ENCODE measurements at places on chromosomes 13 and 19.
A peak's percentile ranks its signal among the peaks of the same experiment; 100 is the strongest.

GRCh38 chr19:58566989-58567388 lies 6.1 kb downstream of the MZF1 start:
- DNase-seq = no peak

GRCh38 chr13:41563341-41563983 lies 106.1 kb downstream of the RGCC start:
- no peak for DNase-seq

DNA sequence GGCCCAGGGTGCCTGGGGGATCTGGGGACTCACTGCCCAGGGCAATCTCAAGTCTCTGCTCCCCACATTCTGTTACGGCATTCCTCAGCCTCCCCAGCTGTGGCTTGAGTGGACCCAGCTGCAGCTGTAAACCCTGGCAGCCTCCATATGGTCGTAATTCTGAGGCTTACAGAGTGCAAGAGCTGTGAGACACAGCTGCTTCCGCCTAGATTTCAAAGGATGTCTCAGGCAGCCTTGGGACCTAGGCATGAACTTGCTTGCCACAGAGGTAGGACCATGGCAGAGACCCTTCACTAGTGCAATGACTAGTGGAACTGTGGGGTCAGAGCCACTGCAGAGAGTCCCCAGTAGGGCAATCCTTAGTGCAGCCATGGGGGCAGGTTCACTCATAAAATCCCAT lies 297.5 kb downstream of the ENOX1 start:
- no peak for DNase-seq

DNA sequence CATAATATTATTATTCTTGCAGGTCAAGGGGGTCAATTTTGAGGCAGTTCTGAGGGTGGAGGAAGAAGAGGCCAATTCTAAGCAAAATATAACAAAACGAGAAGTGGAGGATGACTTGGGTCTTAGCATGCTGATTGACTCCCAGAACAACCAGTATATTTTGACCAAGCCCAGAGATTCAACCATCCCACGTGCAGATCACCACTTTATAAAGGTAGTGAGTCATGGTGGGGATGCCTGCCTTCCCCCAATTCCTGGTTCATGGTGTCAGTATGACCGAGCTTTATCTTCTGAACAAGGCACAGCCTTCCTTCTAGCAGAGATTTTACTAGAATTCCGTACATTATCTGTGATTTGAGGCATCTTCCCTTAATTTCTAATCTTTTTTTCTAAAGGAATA lies 9.4 kb upstream of the DCUN1D2 start:
- DNase-seq = no peak

- no peak for DNase-seq
These were observed 7.0 kb downstream of the U2AF2 start for GRCh38 chr19:55661826-55662225.

DNA sequence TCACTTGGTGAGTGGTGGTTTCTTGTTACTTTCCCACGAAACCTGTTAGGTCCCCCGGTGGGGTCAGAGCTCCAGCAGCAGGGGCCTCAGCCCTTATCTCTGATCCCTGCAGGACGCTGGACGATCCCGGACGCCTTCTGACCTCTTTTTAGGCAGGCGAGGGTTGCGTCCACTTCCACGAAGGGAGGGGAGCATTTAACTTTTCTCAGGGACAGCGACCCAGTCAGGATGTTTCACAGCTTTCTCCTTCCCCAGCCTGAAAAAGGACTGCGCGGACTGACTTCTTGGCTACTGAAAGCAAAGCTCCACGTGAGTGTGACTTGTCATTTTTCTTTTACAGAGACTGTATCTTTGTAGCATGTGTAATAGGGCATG lies 692 bp downstream of the ZNF234 start:
- no peak for DNase-seq

- DNase-seq = no peak
These were observed 99.6 kb upstream of the ZNF536 start for GRCh38 chr19:30272554-30272953.

- no peak for DNase-seq
These were observed 512 bp upstream of the ZNF93 start for GRCh38 chr19:19900139-19900728.

GRCh38 chr13:44489751-44490150 lies 86.4 kb downstream of the TSC22D1 start:
- no peak for DNase-seq

GRCh38 chr19:33895366-33895765 lies 98.7 kb downstream of the KCTD15 start:
- peak; percentile 13 for DNase-seq

- DNase-seq = no peak
These were observed 361.0 kb downstream of the FGF14 start for GRCh38 chr13:102040812-102041211.

DNA sequence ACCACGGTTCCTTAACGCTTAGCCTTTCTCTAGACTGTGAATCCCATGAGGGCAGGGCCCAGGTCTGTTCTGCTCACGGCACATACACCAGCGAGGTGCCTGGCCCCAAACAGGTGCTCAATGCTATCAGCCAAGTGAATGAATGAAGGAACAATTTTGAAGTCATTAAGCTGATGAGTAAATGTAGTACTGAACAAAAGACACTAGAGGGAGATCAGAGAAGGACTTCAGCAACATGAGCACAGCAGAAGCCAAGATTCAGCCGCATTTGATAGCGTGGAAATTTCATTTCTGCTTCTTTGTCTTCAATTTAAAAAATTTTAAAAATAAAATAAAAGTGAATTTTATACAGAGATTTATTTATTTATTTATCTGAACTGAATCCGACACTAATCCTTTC lies 20.1 kb upstream of the MYO16 start:
- DNase-seq = no peak

DNA sequence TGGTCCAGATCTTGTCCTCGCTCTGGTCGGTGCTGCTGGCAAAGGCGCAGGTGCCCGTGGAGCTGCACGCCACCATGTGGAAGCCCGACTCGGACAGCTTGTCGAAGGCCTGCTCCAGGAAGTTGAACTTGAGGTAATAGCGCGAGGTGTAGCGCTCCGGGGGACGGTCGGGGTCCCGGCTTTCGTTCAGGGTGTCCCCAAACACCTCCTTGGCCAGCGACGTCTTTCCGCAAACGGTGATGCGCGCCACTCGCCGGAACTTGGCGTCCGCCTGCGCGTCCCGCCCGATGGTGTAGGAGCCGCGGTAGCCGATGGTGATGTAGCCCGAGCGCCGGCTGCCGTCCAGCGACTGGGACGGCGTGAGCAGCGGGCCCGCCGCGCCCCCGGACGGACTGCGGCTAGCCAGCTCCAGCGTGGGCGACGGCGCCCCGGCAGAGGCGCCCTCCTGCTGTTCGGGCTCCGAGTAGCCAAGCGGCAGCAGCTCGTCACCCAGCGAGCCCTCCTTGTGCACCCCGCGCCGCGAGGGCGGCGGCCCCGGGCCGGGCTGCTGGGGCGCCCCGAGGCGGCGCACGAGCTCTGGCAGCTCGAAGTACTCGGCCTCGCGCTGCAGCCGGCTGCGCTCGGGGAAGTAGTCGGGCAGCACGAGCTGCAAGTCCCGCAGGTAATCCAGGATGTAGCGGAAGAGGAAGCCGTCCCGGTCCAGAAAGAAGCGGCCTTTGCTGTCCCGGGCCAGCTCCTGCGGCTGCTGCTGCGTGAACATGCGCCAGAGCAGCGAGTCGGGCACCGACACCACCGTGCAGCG lies 801 bp downstream of the KCTD12 start:
- DNase-seq = peak; percentile 86

DNA sequence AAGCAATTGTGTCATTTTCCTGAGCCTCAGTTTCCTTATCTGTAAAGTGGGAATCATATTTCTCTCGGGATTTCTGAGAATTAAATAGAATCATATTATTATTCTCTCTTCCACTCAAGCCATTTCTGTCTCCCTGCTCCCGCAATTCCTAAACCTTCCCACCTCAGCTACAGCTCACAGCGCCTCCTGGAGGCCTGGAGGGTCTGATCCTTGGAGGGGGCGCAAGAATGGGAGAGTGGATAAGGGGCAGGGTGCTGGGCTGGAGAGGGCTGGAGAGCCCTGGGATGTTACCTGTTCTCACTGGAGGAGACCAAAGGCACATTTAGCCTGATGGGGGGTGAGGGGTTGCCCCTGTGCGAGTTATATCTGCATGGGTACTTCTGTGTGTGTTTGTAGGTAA lies 31.1 kb upstream of the CYP2S1 start:
- no peak for DNase-seq

DNA sequence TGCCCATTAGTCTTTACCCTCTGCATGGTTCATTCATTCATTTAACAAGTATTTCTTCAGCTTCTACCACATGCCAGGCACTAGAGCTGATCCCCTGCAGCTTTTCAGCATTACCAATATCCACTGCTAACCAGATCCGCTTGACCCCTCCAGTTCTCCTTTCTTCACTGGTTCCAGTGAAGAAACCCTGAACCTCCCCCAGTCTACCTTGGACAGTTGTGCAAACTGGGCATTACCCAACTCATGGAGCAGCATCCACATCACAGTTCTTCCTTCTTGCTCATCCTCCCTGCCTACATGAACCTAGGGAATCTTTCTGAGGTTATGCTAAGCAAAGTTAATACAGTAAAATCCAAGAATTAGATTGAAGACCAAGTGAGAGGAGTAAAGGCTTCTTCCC lies 78.7 kb upstream of the SERP2 start:
- peak; percentile 3 for DNase-seq

GRCh38 chr13:96284971-96285370 lies 195.1 kb downstream of the HS6ST3 start:
- DNase-seq = no peak

- DNase-seq = no peak
These were observed 366.4 kb downstream of the KLF12 start for GRCh38 chr13:73767747-73768315.

DNA sequence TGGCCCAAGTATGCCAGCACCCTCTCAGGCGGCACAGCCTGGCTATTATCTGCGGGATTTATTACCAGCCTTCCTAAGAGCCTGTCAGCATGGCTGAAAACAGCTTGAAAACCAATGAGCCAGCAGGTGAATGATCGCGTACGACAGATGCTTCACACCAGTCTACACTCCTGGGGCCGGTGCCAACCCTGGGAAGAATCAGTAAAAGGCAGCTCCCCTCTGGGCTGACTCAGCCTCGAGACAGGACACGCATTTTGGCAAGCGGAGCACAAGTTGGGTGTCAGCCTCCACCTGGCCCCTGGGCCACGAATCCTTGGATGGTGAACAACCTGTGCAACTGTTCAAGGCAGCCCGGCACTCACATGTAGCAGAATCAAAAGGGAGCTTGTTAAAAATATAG lies 15.6 kb downstream of the EMP3 start:
- DNase-seq = no peak

- DNase-seq = no peak
These were observed at the start of gene NLRP11 for GRCh38 chr19:55831846-55832245. Gene NLRP11, minus strand, starts transcription at chr19:55831999. Its CDS starts 13,825 bp downstream, at chr19:55818174.

GRCh38 chr13:75945841-75946482 lies 309.8 kb downstream of the LMO7 start:
- DNase-seq = no peak

- no peak for DNase-seq
These were observed 12.2 kb upstream of the EVI5L start for GRCh38 chr19:7817801-7818200.

- no peak for DNase-seq
These were observed 794.7 kb downstream of the EFNB2 start for GRCh38 chr13:105740739-105741138.

DNA sequence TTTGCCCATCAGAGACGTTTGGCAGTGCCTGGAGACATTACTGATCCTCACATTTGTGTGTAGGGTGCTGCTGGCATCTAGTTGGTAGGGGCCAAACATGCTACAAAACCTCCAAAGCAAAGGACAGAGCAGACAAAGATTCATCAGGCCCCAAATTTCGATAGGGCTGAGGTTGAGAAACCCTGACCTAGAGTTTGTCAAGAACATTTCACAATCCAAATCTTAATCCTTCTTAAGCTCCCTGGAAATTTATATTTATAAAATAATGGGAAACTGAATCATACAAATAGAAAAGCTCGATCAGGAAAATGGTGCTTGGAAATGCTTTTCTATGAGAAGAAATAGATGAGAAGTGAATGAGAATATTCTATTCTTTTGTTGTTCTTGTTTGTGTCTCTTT lies 273.6 kb downstream of the DCT start:
- DNase-seq = no peak

GRCh38 chr19:42528354-42529247 lies at the start of gene CEACAM1:
Gene CEACAM1, minus strand, starts transcription at chr19:42528481. Its CDS starts 107 bp downstream, at chr19:42528374.
- DNase-seq = no peak

Measured in ascending aorta (tissue), 2 donors.